ENCODE measurements at places on chromosomes 7 and 10.

- no peak for DNase-seq
These were observed 47.5 kb downstream of the GLI3 start for GRCh38 chr7:42189535-42189934.

DNA sequence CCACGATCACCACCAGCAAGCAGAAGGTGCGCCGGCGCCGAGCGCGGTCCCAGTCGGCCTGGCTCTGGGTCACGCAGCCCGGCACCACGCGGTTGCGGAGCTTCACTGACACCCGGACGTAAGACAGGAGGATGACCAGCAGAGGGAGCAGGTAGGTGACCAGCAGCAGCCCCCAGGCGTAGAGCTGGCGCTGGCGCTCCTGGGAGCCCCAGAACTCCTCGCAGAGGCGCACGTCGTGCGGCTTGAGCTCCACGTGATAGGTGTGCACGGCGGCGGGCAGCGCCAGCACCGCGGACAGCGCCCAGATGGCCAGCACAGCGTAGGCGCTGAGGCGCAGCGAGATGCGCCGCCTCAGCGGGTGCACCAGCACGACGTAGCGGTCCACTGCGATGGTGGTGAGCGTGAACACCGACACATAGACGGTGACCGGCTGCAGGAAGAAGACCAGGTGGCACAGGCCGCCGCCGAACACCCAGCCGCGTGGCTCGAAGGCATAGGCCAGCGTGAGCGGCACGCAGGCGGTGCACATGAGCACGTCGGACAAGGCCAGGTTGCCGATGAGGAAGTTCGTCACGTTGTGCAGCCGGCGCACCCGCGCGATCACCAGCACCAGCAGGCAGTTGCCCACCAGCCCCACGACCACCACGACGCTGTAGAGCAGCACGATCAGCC, 920 bp downstream of the PRLHR start:
- DNase-seq: no peak

GRCh38 chr10:29470355-29470705, 164.4 kb downstream of the SVIL start:
- no peak for DNase-seq

- no peak for DNase-seq
These were observed 284.6 kb downstream of the GFRA1 start for GRCh38 chr10:115988380-115988779.

GRCh38 chr10:71547876-71548846, 151.4 kb downstream of the CDH23 start:
- DNase-seq: no peak

- no peak for DNase-seq
These were observed 165.6 kb downstream of the ZEB1 start for GRCh38 chr10:31484431-31485135.

GRCh38 chr10:15775513-15775912, 55.8 kb upstream of the ITGA8 start:
- no peak for DNase-seq

DNA sequence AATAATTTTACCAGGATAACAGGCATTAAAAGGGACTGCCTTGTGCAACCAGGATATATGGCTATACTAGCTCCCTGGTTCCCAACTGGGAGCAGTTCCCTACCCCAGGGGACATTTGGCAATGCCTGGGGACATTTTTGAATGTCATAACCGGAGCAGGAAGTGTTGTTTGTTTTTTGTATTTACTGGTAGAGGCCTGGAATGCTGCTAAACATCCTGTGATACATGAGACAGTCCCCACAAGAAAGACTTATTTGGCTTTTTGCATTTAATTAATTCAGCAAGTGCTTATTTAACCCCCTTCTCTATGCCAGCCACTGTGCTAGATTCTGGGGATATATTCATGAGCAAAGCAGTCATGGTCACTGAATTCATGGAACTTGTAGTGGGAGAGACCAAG, 181.2 kb downstream of the BBS9 start:
- DNase-seq: no peak

DNA sequence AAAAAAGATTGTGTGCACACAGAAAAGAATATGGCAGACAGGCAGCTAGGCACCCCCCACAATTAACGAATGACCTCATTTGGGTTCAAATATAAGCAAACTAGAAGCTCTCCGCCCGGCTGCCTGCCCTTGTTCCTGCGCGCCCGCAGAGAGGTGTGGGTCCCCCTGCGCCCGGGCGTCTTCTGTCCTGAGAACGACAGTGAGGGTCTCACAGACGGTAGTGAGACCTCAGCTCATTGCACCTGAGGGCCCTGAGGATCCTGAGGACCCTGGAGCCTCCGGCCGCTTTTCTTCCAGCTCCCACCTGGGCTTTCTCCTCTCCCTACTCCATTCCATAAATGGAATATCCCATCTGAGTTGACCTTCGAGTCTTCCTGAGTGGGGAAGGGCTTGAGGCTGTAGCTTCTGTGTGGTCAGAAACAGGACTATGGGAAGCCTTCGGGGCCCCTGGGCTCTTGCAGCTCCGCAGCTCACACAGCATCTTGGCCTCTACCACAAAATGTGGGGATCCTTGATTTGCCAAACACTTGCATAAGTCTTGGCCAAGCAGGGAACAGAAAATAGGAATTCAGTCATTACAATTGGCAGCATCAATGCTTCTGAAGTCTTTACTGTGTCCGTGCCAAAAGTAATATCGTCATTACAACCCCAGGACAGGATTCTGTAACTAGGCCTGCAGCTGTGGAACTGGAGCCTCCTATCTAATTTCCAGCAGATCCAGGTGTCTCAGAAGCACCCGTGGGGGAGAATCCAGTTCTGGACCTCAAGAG, 43.8 kb downstream of the JAKMIP3 start:
- no peak for DNase-seq

GRCh38 chr10:11144626-11145494, 127.2 kb downstream of the CELF2 start:
- DNase-seq: no peak

Data from CD8-positive, alpha-beta memory T cell (primary cell).